ENCODE measurements at places on chromosomes 11 and 22.

- DNase-seq, result no peak
Measured at GRCh38 chr11:117770061-117770460, 27.0 kb downstream of the DSCAML1 start.

GRCh38 chr22:39859903-39860588, 33.5 kb downstream of the ENTHD1 start:
- DNase-seq, result no peak

GRCh38 chr22:33034753-33035152, 23.4 kb downstream of the SYN3 start:
- no peak for DNase-seq

DNA sequence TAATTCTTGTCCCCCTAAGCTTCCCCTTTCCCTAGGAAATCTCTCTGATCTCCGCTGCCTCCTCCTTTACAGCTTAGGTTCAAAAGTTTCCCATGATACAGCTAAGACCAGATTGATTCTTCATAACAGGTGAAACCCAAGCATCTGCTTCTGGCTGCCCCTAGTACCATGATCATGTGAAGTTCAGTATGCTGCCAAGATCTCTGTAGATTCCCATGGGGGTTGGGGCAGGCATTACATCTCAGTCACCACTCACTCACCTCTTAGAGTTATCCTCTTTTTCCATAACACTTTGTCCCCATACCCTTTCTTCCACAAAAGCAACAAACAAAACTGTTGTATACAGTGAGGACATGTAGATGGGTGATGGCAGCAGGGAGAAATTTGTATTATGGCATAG, 44.0 kb downstream of the RRP8 start:
- DNase-seq, result no peak

DNA sequence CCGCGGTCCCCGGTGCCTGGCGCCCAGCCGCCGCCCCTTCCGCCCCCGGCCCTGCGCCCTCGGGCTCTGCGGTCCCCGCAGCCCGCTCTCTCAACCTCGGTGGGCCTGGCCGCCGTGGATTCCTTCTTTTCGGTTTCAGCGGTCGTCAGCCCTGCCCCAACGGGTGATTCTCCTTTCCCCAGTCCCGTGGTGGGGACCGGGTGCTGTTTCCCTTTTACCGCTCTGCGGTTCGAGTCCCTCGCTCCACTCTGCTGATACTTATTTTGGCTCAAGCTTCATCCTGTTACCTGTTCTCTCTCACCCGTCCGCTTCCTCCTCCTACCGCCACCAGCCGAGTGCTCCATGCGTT, 494 bp downstream of the ZDHHC5 start:
- DNase-seq, result no peak

DNA sequence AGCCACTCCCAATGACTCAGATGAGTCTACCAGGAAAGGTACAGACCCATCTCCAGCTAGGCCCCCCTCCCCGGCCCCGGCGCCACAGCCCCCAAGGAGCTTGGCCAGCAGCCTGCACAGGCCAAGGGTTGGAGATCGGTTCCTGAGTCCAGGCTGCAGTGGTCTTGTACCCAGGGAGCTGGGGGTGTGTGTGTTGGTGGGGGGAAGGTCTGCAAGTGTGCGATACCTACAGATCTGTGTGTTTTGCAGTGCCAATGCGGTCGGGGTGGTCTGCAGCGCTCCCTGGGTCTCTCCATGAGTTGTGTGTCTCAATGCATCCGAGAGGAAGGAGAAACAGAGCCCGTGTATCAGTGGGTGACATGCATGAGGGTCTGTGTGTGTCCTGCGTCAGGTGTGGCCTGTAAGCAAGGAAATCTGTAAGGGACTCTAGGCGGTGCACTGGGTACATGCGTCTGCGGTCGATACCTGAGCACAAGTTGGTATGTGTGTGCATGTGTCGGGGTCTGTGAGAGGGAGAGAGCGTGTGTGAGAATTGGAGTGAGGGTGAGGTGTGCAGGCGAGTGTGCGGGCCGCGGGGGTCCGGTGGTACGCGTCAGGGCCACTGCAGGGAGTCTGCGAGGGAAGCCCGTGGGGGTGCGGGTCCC, 645 bp downstream of the CDC42BPG start:
- DNase-seq, result no peak

GRCh38 chr11:126996036-126996804, 4.3 kb downstream of the KIRREL3 start:
- no peak for DNase-seq

DNA sequence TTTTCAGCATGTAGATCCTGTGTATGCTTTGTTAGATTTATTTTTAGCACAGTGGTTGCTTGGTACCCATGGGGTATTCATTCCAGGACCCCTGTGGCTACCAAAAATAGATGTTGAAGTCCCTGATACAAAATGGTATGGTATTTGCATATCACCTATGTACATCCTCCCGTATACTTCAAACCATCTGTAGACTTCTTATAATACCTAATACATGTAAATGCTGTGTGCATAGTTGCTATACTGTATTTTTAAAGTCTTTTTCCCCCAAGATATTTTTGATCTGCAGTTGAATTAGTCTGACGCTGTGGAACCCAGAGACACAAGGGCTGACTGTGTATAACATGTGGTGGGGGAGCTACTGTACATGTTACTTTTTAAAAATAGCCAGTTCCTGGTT, 101.1 kb downstream of the ATXN10 start:
- DNase-seq, result no peak

DNA sequence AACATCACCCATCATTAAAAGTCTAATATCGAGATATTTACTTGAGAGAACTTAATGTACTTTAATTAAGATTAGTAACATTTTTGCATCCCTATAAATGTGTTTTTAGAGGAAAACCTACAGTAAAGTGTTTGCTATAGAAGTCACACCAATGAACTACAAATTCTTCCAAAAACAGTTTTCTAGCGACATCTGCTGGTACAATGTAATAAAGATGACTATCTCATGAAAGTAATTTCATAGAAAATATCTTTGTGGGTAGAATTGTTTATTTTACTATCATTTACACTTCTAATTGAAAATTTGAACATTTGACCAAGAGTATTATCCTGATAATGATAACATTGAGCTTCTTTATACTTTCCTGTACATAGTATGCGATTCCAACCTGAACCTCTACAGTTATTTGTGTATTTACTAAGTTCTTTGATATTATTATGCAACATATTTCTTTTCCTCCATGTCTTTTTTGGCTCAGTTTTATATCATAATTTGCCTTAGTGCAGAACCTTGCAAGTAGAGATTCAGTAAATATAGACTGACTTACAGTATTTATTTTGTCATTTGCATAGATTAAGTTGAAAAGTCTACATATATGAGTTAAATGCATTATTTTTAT, 252.7 kb downstream of the TMEM135 start:
- DNase-seq, result no peak

- no peak for DNase-seq
Measured at GRCh38 chr11:1193326-1194230, 29.3 kb upstream of the MUC5B start.

- DNase-seq, result no peak
Measured at GRCh38 chr22:39247361-39247760, 2.6 kb upstream of the PDGFB start.

DNA sequence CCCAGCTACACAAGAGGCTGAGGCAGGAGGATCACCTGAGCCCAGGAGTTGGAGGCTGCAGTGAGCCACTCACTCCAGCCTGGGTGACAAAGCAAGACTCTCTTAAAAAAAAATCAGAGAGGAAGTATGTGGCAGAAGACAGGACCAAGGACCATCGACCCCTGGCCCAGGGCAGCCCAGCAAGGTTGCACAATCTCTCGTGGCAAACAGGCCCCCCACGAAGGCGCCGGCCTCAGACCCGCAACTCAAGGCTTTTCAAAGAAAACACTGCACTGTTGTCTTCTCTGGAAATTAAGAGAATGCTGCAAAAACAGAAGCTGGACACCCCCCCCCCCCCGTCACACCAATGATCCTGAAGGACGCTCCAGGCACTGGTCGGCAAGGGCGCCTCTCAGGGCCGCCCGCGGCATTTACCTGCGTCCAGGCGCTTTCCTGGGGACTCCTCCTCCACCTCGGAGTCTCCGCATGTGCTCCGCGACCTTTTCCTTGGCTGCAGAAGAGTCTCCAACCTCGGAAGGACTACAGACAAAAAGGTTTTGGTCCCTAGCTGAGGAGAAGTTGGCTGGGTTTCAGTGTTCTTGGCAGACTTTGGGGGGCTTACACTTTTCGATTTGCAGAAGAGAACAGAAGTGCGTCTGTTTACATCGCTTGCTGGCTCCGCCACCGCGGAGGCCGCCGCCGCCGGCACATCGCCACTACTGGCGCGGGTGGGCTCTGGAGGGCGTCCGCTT, 40.5 kb downstream of the BRD1 start:
- DNase-seq, result no peak

DNA sequence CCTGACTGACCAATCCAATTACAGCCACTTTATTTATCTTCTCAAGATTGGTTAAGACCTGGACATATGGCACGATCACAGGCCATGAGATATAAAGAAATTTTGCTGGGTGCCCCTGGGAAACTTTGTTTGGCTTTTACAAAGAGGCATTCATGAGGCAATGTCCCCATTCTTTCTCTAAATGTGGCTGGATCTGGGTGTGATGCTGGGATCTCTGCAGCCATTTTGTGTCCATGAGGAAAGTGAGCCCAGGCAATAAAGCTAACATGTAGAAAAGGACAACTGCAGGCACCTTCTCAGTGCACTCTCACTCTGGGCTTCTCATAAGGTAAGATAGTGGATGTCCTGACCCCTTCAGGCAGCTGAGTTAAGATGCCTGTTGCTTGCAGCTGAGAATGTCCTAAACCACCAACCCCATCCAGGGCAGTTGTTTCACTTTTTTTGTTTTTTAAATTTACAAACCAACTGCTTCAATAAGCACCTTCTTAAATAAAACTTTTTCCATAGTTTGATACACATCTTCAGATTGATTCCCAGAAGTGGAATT, 372.3 kb downstream of the MIAT start:
- DNase-seq, result no peak

- DNase-seq, result peak; percentile 71
Measured at GRCh38 chr11:46363031-46363407, 15.8 kb downstream of the DGKZ start.

GRCh38 chr11:112412383-112412782, 151.7 kb upstream of the PLET1 start:
- DNase-seq, result no peak

DNA sequence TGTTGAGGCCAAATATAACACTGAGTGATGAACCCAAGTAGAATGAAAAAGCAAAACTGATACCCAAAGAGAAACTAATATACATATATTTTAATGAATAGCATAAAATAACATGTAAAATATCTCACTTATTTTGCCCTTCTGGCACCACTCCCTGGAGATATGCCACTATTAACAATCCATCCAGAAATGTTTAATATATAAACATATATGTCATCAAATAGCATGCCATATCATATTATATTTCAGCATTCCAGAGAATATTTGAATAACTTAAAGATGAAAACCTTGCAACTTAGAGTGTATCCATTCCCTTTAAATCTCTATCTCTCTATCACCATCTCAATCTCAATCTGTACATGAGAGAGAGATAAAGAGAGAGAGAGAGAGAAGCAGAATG, 1073.3 kb upstream of the RAG2 start:
- no peak for DNase-seq

- no peak for DNase-seq
Measured at GRCh38 chr11:66287889-66288670, 863 bp downstream of the YIF1A start.

DNA sequence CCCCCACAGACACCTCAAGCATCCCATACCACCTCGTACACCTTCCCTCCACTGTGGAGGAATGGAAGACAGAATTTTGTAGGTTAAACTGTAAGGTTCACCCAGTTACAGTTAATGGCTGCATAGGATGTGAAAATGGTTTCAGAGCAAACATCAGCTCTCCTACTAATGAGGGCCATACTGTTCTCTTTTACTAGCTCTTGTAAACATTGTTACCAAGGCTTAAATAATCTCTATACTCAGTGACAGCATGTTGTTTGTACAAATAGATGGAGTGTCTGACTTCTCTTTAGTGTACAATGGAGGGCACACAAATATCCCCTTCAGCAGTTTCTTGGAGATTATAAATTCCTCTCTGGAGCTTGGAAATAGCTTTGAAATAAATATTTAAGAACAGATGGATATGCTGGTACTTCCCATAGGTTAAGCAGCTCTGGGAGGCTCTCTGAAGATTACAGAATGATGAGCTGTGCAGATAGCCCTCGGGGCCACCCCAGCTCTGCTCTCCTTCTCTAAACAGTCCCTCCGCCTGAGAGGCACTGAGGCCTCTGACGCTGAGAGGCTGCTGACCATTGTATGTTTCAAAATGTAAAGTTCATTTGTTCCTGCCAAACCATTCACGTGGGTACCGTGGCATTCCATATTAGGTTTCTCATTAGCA, 25.7 kb downstream of the TTC12 start:
- no peak for DNase-seq

- DNase-seq, result no peak
Measured at GRCh38 chr22:50505276-50505775, 2.2 kb downstream of the LMF2 start.

DNA sequence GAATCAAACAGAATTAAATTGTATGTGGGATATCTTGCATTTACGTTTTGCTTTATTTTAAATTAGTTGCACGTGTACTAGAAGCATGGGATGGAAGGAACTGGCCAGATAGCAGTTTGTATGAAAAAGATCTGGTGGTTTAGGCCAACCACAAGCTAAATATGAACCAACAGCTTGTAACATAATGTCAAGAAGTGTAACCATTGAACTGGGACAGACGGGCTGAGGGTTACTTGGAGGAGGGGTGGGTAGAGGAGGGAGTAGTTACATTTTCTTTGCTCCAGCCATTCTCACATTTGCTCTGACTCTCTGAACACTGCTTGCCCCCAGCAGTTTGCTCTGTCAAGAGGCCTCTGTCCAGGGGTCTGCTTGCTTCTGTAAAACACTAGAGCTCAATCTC, 31.7 kb upstream of the CXCR5 start:
- no peak for DNase-seq

DNA sequence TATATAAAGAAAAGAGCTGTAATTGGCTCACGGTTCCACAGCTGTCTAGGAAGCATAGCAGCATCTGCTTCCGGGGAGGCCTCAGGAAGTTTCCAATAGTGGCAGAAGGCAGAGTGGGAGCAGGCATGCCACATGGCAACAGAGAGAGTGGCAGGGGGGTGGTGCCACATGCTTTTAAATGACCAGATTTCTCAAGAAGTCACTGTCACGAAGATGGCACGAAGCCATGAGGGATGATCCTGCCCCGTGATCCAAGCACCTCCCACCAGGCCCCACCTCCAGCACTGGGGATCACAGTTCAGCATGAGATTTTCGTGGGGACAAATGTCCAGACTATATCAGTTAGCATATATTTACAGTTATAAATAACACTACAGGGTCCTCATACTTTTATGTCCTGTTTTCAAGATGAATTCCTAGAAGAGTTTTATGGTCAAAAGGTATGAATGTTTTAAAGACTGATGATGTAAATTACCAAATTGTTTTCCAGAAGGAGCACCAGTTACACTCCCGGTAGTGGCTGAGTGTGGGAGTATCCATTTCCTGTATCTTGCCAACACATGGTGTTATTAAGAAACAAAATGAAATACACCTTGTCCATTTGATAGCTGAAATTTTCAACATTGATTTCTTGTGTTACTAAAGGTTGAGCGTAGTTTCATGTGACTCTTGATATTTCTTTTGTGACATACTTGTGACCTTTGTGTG, 19.2 kb downstream of the FAM118A start:
- peak; percentile 44 for DNase-seq
